ENCODE measurements at places on chromosomes 3 and 15. TPM values are rescaled to one million over a fixed set of nuclear protein-coding genes. Genes with fewer than 3 reads are reported as not detected.

GRCh38 chr15:92803852-92804609 lies 96.1 kb upstream of the CHD2 start:
- peak; percentile 100 for DNase-seq
- H3K27me3 ChIP-seq, result no peaks in the 10 kb centered on the region
- peaks cover 28% of the 10 kb centered on the region for H3K4me1 ChIP-seq
- H3K27ac ChIP-seq, result peak overlapping the region; percentile 96

DNA sequence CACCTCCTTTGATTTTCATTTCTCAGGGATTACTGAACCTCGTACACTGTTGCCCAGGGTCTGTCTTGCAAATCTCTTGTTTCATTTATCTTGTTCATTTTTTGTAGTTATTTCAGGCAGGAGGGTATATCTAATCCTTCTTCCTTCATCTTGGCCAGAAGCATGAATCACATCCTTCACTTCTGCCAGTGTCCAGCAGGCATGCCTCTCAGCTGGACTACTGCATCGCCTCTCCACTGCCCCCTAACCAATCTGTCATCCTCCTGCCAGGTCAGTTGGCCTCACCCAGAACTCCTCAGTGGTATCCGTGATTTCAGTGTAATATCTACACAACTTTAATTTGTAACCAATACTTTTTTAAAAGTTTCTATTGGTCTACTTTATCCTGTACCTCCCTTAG lies 297.9 kb downstream of the GABRG3 start:
- no peak for DNase-seq
- H3K27ac ChIP-seq, result no peak overlapping the region
- H3K4me3 ChIP-seq, result no peak overlapping the region
- no peaks in the 10 kb centered on the region for H3K4me1 ChIP-seq
- H3K27me3 ChIP-seq, result no peaks in the 10 kb centered on the region

DNA sequence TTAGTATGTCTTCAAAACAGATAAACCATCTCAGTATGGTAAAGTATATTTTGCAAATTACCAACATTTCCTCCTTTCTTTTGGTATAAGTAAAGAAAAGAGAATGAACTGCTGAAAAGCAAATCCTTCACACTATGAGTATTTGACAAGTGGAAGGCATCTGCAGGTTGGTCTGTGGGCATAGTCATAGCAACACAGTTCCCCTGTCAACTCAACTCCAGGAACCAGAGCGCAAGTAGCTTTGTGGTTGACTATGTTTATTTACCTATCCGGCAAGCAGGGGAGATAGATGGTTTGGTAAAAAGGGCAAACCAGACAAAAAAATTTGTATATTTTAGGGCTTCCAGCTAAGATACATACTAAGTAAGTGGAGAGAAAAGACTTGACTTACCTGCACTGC lies 88.3 kb upstream of the PPIB start:
- H3K27ac ChIP-seq, result no peak overlapping the region
- no peak overlapping the region for H3K4me3 ChIP-seq
- DNase-seq, result peak; percentile 79
- H3K27me3 ChIP-seq, result no peaks in the 10 kb centered on the region
- no peaks in the 10 kb centered on the region for H3K36me3 ChIP-seq

Gene NCEH1
- total RNA-seq, result 14.1 TPM

DNA sequence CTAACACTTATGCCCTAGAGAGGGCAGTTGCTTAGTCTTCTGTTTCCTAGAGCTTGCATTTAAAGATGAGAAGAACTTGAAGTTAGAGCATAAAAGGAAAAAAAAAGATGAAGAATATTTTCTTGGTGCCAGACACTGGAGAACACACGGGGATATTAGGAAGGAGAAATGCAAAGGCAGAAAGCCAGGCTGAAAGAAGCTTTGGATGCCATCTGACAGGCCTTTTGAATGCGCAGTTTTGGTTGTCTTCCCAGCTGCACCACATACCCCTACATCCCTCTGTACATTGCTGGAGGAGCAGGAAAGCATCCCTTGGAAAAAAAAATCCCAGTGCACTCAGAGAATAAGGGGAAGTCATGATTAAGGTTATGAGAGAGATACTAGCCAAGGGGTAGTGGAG lies 378.9 kb downstream of the GAP43 start:
- no peak overlapping the region for H3K4me3 ChIP-seq
- no peaks in the 10 kb centered on the region for H3K36me3 ChIP-seq
- peaks cover 47% of the 10 kb centered on the region for H3K4me1 ChIP-seq
- no peaks in the 10 kb centered on the region for H3K27me3 ChIP-seq

GRCh38 chr3:49671291-49672288 lies 2.6 kb upstream of the APEH start:
- no peak overlapping the region for H3K4me3 ChIP-seq
